ENCODE measurements at places on chromosomes 6 and 20.

GRCh38 chr20:63943808-63944077 is 12.5 kb downstream of the UCKL1 start:
- DNase-seq = no peak

DNA sequence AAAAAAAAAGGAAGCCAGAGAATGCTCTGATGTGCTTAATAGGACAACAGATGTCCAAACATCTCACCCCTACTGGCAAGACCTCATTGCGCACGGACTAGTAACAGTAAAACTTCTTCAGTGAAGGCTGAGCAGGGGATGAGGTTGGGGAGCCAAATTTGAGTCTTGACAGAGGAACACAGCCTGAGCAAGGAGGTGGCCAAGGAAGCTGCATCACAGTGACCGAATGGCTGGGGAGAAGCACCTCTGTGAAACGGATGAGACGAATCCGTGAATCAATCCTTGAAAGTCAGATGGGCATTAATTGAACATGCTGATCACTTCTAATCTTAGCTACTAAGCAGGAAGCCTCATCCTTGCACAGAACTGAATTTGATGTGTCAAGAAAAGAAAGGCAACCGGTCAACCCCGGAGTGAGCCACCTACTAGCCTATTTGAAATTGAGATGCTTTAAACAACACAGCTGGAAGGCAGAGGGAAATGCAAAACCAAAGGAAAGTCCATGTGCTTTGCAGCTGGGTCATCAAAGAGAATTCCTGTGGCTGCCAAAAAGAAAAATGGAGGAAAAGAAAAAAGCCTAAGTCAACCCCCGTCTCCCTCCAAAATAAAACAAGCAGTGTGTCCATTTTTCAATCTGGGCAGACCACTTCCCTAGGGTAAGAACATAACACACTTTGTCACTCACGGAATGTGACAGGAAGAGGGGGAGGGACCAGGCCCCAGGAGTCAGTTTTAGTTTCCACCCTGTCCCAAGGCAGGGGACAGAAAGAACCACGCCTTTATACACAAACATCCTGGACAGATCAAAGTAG is 29.5 kb downstream of the PXDC1 start:
- DNase-seq = no peak

DNA sequence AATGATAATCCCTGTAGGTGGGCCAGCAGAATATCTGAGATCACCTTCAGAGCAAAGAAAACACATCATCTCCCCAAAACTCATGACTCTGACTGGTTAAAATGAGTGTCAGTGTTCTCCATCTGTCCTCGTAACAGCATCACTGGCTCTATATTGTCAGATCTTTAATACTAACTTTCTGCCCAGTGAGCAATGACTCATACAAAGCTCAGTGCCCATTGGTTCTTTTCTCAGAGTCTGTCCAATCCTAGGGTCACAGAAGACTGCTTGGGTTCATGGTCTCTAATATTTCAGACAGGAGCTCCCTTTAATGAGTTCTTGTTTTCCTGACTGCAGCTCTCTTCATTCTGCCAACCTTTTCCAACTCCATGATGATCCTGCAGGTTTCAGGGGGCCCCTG is 36.4 kb downstream of the HLA-DPB1 start:
- no peak for DNase-seq

DNA sequence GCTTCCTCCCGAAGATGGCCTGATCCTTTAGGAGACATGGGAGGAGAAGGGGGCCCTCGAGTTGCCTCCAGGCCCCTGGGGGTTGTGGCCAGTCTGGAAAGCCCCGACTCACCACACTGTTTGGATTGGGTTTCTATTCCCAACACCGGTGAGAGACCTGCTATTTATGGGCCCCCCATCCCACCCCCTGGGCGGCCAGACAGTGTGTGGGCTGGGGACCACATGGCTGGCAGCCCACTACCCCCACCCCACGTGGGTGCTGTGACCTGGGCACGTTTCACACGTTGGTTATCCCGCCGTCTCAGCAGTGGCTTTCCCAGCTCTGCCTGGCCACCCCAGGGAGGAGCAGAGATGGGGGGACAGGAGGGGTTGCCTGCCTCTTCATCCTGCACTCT is 116.1 kb downstream of the VEGFA start:
- DNase-seq = no peak

GRCh38 chr6:147759093-147759492 is 250.6 kb downstream of the SAMD5 start:
- DNase-seq = no peak

DNA sequence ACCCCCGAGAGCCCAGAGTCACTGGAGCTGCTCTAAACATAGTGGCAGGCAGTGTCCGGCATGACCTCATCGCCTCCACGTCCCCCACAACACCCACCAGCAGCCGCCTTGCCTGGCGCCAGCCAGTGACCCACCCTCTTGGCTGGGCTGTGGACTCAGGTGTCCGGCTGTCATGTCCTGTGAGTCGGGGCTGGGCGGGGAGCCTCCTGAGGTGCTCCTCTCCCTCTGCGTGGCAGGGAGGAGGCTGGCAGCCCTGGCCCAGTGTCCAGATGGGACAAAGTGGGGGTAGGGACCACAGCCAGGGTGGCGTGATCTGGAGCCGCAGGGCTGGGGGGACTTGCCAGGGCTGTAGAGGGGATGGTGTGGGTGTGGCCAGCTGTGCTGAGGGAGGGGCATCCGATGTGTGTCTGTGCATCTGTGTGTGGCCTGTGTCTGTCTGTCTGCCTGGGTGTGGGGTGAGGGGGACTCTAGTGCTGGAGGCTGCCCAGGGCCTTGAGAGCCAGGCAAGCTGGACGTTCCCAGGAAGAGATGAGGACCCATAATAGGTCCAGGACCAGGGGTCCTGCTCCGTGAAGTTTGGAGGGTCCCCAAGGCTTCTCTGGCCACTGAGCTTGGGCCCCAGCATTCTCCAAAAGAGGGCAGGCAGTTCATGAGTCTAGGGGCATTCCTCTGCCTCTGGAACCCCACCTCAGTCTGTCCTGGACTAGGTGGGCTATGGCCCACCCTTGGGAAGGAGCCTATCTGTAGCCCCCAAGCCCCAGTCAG is 2.3 kb upstream of the SOX18 start:
- DNase-seq = no peak

DNA sequence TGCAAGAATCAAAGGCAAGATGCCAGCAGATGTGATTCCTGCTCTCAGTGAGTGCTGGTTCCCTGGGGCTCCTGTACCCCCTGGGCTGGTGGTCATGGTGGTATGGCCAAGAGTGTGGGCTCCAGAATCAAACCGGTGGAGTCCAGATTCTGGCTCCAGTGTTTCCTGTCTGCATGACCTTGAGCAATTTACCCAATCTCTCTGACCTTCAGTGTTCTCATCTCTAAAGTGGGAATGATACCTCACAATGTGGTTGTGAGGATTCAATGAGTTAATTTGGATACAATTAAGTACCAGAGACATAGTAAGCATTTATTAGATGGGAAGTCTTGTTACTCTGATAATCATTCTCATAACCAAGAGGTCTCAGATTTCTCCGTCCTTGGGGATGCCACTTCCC is 218.4 kb upstream of the JARID2 start:
- DNase-seq = no peak

DNA sequence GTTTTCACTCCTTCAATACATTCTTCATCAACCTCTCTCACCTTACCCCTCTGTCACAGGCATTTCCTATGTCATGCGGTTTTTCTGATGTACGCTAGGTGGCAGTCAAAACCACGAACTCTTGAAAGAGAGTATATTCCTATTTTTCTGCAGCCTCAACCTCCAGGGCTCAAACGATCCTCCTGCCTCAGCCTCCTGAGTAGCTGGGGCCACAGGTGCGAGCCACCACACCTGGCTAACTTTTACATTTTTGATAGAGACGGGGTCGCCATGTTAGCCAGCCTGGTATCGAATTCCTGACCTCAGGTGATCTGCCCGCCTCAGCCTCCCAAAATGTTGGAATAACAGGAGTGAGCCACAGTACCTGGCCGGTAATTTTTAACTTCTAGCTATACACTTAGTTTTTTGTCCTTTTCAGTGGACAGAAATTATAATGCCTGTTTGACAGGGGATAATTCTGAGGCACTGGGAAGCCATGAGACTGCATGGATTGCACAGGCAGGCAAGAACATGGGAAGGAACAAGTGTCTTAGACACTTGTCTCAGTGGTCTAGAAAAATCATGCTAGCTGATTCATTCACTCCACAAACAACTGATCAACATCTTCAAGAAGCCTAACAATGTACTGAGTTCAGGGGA is 22.5 kb upstream of the HFE start:
- no peak for DNase-seq

- DNase-seq = no peak
Observed at GRCh38 chr6:163655217-163656121, 241.0 kb downstream of the QKI start.

GRCh38 chr6:40774932-40775331 is 187.8 kb upstream of the LRFN2 start:
- no peak for DNase-seq

DNA sequence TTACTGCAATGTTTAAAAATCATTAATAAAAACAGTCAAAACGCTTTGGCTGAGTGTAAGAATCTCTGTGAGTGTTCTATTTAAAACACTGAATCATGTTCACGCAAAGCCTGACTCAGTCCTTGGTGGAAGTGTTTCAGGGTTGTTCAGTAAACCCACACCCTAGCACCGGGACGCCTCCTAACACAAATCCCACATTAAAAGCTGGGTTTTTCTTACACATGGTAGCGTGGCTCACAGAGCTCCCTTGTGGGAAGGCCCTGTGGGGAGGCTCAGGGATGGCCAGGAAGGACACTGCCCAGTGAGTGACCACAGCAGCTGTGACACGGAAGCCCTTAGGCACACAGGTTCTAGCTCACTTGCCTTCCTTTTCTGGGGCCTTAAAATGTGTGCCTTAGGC is 80.2 kb downstream of the GMPR start:
- no peak for DNase-seq

DNA sequence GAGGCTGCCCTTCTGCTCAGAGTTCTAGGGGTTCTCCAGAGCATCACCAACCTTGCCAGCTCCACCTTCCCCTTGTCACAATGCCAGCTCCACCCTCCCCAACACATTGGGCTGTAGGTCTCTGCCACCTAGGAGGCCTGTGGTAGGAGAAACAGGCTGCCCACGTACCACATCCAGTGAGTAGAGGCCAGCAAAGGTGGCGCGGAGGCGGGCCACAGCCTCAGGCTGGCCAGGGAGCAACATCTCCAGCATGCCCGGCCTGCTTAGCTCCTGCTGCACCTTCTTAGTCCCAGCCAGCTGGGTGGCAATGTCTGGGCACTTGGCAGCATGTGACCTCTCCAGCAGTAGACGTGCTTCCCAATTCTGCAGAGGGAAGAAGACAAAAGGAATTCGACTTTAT is 23.8 kb downstream of the GSS start:
- no peak for DNase-seq

GRCh38 chr6:168637834-168638233 is 196.8 kb downstream of the SMOC2 start:
- no peak for DNase-seq

- peak; percentile 20 for DNase-seq
Observed at GRCh38 chr6:16060039-16060438, 68.8 kb upstream of the MYLIP start.
